ENCODE measurements at places on chromosomes 11 and 22.
A peak's percentile ranks its signal among the peaks of the same experiment; 100 is the strongest.

GRCh38 chr22:32866953-32867352 lies 65.4 kb downstream of the TIMP3 start:
- no peak for DNase-seq

- DNase-seq, result peak; percentile 12
These were observed 631 bp downstream of the PHF21A start for GRCh38 chr11:46120346-46121300.

DNA sequence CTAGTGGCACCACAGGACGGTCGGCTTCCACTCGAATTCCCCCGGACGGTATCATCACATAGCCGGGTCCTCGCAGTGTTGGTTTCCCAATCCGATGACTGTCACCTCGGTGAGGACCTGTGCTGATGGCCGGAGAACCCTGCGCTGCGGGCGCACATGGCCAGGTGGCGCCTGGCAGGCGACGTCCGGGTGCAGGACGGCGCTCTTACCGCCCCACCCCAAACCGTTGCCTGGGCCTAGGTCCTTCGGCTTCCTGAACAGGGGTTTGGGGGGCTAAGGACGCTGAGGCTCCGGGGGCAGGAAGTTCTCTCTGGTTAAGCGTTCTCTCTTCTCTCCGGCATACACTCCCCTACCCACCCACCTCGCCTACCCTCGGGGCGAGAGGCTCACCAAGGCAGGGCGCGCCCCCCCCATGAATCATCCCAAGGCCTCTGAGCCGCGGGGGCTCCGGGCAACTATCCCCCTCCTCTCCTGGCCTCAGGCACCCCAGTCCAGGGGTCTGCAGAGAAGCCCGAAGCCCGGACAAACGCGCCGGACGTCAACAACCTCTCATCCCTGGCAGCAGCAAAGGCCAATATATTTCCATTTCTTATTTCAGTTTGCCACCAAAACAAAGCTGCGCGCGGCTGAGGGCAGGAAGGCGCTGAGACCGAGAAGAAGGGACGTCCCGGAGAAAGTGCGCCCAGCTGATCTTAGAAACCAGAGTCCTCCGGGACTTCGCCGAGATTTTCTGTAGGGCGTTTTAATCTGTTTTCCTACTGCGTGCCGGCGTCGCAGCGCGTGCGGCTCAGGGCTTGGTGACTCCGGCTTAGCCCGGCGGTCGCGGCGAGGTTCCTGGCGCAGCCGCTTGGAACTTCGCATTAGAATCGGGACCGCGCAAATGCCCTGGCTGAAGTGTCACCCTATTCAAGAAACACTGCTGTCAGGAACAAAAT lies 5.6 kb downstream of the ALX4 start:
- no peak for DNase-seq

- DNase-seq, result no peak
These were observed 119.3 kb downstream of the METTL15 start for GRCh38 chr11:28227460-28227859.

DNA sequence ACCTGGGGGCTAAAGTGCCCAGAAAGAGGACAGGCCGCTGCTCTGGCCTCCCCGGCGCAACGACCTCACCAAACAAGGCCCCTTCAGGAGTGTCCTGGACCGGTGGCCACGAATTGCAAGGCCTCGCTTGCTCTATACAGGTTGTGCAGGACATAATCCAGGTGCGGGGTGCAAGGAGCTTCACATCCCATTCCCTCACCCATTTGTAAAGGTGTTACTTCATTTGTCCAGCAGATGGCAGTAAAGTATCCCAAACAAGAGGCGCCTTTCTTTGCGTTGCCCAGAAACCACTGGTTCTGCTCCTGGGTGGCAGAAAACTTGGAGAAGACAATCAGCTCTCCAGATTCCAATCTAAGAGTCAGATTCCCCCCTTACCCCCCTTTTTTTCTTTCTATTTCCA lies 35.9 kb upstream of the PRDM11 start:
- DNase-seq, result no peak

GRCh38 chr11:849951-850774 lies 7.5 kb downstream of the TSPAN4 start:
- no peak for DNase-seq

- DNase-seq, result no peak
These were observed 1.0 kb downstream of the SRPRA start for GRCh38 chr11:126267650-126268049.

GRCh38 chr11:88384669-88385005 lies 47.1 kb upstream of the CTSC start:
- DNase-seq, result no peak

DNA sequence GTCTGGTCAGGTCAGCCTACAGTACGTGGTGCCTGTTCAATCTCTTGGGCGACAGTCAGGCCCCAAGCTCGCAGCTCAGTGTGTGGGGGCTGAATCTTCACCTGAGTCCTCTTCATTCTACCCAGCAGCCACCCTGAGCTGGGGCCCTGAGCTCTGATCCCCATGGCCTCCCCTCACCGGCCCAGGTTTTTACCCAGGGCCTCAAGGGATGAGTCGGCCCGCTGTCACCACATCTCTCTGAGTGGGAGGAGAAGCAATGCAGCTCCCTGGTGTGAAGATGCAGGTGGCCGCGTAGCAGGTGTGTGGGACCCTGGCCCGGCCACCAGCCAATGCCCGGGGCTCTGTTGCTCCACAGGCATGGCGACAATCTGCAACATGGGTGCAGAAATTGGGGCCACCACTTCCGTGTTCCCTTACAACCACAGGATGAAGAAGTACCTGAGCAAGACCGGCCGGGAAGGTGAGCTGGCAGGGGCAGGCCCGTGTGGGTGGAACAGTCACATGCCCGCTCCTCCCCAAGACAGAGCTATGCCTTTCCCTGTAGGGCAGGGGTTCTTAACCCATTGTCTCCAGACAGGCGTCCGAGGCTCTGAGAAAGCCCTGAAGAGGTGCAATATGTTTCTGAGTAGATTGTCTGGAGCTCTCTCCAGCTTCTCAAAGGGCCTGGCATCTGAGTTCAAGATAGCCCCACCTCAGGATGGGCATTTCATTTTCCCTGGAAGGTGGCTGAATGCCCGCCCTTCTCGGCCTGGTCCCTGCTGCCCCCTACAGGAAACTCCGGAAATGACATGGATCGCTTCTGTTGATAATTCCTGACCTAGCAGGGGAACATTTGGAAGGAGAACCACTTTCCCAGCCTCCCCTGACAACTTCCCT lies 26.9 kb downstream of the POLR3H start:
- DNase-seq, result peak; percentile 53

DNA sequence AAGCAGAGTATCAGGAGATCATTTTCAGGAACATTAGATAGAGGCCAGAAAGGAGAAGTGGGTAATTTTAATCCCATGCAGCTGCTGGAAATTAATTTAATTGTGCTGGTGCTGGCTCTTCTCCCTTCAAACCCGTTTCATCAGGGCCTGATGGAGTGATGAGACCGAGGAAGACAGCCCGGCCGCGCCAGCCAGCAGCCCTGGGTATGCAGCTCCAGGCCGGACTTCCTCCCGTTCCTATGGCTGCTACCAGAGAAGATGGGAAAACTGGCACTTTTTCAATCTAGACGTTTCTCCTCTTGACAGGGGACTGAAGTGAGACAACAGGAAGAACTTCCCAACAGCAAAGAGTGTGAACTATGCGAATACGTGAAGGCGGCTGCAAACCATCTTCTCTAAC lies 24.6 kb upstream of the ZBTB16 start:
- DNase-seq, result no peak

DNA sequence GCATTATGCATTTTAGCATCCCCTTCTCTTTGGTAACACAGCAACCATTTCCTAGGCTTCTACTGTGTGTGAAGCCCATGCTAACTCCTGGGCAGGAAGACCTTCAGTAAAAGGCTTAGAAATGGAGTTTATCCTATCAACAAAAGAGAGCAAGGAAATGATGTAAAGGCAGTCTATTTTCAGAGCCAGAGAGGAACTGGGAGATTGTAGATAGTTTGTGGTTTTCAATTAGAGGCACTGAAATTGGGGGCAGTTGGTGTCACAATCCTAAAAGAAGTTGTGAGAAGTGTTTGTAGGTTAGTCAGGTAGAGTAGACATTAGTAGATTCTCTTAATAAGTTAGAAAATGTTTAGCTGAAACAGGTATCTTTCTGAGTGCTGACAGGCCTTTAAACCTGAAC lies 7.1 kb downstream of the ACAD8 start:
- DNase-seq, result no peak

GRCh38 chr11:12693094-12693478 lies 18.9 kb downstream of the TEAD1 start:
- DNase-seq, result no peak

DNA sequence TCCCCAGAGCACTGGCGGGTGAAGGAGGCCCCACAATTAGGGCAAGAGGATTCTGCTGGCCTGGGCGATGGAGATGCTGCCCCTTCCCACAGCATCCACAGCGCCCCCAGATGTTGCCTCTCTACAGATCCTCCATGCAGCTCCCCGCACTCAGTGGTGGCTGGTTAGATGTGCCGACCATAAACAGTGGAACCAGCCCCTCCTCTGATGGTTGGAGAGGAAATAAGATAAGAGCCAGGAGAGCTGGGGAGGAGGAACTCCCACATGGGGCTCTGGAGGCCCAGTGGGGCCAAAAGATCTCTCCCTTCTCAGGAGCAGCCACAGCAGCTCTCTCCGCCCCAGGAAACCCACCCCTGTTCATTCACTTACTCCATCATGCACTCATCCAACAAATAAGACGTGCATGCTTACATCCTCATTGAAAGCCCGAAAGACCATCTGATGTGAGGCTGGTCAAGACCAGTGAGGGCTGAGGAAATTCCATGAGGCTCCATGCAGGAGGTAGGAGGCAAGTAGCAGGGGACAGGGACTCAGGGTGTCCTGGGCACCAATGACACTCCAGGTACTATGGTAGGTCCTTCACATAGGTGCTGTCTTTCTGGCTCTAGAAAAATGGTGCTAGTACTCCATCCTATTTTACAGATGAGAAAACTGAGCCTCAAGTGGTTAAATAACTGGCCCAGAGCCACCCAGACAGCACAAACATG lies 1.5 kb downstream of the PTGDR2 start:
- DNase-seq, result no peak

GRCh38 chr22:47238690-47239473 lies 476.4 kb downstream of the TBC1D22A start:
- DNase-seq, result no peak

DNA sequence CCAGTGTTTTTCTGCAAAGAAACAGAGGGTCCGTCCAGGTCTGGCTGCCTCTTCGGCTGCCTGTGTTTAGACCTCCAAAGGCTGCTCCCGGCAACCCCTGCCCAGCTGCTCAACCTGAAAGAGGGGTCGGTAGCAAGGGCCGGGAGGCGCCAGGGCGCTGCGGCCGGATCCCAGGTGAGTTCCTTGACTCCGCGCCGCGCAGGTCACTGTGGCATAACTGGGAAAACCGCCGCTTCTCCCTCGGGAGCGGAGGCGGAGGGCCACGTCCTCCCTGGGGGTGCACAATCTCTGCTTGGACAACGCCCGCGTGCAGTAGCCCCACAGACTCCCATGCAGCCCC lies 1.0 kb upstream of the BRSK2 start:
- no peak for DNase-seq

- no peak for DNase-seq
These were observed 57.9 kb downstream of the GRAMD4 start for GRCh38 chr22:46678003-46678657.

GRCh38 chr11:1078191-1078601 lies 3.5 kb downstream of the MUC2 start:
- DNase-seq, result no peak

DNA sequence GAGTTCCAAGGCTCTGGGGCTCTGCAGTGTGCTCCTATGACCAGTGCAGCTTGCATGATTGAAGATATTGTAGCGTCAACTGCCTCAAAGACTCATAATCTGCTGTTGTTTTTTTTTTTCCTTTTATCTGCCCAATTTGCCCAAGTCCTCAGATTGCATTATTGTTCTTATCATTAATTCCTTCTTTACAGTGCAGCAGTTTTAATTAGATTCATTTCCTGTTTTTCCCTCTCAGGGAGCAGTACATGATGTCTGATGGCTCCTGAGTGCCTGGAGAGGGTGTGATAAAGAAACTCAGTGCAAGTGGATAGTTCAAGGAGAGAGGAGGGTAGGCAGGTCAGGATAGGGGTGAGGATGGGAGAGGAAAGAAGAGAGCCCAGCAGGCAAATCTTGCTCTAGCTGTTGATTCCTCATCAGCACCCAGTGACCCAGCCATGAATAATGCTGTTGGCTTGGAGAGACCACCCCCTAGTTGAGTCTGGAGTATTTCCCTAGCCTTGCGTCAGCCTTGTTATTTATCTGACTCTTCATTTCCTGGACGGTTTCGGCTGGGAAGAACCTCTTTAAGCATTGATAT lies 219.6 kb upstream of the SESN3 start:
- no peak for DNase-seq

DNA sequence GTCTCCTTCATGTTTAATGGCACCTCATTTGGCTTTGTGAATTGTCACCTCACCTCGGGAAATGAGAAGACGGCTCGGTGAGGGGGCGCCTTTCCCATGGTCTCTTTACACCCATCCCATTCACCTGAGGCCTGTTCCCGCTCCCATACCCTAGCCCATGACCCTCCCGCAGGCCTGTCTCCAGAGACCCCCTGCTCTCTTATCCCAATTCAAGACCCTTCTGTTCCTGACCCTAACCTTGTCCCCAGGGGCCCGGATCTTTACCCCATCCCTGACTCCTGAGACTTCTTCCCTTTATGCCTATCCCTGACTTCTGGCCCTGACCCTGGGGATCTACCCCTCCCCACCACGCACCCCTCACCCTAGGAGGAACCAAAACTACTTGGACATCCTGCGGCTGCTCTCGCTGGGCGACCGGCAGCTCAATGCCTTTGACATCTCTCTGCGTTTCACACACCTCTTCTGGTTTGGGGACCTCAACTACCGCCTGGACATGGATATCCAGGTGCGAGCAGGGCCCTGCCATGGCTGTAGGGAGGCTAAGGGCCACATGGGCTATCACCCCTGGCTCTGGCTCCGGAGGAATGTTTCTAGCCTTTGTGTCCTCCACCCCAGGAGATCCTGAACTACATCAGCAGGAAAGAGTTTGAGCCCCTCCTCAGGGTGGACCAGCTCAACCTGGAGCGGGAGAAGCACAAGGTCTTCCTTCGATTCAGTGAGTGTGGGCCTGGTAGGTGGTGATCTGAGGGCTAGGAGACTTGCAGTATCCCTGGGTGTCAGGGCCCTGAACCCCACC lies 7.9 kb downstream of the INPPL1 start:
- DNase-seq, result no peak

GRCh38 chr22:49106096-49106841 lies 721.4 kb downstream of the BRD1 start:
- DNase-seq, result no peak

DNA sequence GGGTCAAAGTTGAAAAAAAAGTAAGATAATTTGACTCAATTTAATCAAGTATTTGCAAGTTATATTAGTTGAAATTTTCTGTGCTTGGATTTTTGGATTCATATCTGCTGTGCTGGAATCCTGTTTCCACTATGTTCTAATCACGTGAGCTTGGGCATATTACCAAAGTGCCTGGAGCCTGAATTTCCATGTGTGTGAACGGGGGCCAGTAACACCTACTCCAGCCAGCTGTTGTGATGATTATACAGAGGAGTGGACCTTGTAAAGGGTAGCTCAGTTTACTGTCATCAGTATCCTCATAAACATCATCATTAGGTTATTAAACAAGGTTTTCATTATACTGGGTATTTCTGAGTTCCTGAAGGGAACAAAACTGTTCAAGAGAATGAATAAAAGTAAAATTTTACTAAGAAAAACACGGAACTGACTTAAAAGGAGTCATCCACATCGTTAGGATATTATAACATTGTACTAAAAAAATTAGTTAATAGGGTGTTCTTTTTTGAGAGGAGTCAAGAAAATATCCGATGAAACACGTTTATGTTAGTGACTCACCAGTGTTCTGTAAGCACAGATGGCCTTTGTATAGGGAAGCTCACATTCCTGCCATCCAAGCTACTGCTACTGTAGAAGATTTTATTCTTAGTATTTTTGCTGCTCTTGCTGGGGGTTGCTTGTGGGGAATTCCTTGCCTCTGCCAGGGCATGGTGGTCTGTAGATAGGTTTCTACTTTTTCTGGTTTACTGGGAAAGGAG lies 144.1 kb downstream of the ARHGAP42 start:
- DNase-seq, result no peak

All from stimulated activated CD4-positive, alpha-beta T cell treated with anti-CD3 and anti-CD28 coated beads, Interleukin-4, amount 100 ng/mL, for 48 hours (primary cell).